ENCODE measurements at places on chromosomes 7 and 10.

GRCh38 chr7:122118757-122119156 is 25.3 kb downstream of the AASS start:
- no peak for DNase-seq

- DNase-seq = no peak
These were observed 239.7 kb downstream of the EMX2 start for GRCh38 chr10:117782276-117782675.

- DNase-seq = no peak
These were observed 4.2 kb upstream of the PILRA start for GRCh38 chr7:100369105-100369504.

GRCh38 chr7:77395626-77396025 is 20.5 kb downstream of the GSAP start:
- no peak for DNase-seq

- DNase-seq = no peak
These were observed 40.3 kb downstream of the PDGFA start for GRCh38 chr7:479115-479947.

- DNase-seq = no peak
These were observed 81.3 kb upstream of the KLF6 start for GRCh38 chr10:3866332-3866731.

DNA sequence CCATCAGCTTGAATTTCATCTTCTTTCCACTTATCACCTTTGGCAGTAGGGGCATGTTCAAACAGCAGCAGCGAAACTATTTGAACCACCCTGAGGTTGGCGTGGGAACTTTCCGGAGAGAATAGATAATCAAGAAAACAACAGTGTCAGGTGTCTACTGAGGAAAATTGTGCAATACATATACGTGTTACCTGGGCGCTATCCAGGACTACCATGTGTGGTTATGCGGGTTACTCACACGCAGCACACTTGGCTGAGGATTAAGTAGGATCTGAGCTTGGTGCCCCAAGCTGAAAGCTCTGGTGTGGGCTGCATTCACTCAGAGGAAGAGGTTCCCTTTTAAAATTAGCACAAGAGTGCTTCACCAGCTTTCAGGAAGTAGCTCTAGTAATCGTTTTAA is 8.8 kb upstream of the ABI1 start:
- peak; percentile 4 for DNase-seq

GRCh38 chr10:106980495-106981451 is 183.7 kb downstream of the SORCS1 start:
- DNase-seq = no peak
